CD4-positive, alpha-beta T cell treated with Interleukin-2 at 100 ng/mL for 4 hours (primary cell): ENCODE measurements at places on chromosomes 11 and 22.
A peak's percentile ranks its signal among the peaks of the same experiment; 100 is the strongest.

GRCh38 chr11:103949781-103950180 is 86.7 kb upstream of the DDI1 start:
- no peak for DNase-seq

GRCh38 chr11:46363031-46363407 is 15.8 kb downstream of the DGKZ start:
- no peak for DNase-seq

DNA sequence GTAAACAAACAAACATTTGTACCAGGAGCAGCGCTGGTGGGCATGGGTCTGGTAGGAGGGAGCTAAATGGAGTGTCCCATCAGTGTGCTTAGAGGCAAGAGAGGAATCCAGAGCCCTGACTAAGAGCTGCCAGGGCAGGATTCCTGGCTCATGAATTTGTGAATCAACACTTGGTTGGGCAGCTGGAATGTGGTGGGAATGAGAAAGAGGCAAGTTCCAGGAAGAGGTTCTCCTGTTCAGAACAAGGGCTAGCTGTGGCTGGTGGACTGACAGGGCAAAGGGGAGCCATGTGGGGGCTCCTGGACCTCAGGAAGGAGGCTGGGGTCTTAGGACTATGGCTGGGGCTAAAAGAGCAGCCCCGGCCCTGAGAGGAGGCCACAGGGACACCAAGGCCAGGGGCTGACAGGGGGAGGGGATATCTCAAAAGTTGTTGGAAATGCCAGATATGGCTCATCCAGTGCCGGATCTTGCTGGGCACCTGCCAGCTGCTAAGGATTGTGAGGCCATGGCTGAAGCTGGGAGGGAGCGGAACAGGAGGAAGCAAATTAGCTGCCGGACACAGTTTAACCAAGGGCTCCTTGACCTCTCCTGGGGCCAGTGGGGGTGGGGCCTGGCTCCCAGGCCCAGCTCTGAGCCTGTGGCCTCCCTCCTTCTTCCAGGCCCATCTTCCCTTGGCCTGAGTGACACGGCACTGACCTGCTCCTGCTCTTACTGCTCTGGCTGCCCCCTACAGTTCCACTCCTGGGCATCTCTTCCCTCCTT is 14.6 kb upstream of the P2RY6 start:
- DNase-seq: no peak

GRCh38 chr11:59197991-59198390 is 14.7 kb downstream of the MPEG1 start:
- no peak for DNase-seq

DNA sequence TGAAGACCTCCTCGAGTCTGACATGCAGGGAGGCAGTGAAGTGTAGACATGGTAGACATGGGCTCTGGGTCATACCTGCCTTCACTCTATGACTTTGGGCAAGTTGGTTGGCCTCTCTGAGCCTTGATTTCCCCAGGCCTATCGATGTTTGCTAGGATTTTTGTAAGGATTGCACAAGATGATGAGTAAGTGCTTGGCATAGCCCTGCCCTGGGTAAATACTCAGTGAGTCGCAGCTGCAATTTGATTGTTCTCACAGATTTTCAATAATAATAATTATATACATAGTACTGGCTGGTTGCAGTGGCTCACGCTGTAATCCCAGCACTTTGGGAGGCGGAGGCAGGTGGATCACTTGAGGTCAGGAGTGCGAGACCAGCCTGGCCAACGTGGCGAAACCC is 18.1 kb downstream of the MCM5 start:
- no peak for DNase-seq

DNA sequence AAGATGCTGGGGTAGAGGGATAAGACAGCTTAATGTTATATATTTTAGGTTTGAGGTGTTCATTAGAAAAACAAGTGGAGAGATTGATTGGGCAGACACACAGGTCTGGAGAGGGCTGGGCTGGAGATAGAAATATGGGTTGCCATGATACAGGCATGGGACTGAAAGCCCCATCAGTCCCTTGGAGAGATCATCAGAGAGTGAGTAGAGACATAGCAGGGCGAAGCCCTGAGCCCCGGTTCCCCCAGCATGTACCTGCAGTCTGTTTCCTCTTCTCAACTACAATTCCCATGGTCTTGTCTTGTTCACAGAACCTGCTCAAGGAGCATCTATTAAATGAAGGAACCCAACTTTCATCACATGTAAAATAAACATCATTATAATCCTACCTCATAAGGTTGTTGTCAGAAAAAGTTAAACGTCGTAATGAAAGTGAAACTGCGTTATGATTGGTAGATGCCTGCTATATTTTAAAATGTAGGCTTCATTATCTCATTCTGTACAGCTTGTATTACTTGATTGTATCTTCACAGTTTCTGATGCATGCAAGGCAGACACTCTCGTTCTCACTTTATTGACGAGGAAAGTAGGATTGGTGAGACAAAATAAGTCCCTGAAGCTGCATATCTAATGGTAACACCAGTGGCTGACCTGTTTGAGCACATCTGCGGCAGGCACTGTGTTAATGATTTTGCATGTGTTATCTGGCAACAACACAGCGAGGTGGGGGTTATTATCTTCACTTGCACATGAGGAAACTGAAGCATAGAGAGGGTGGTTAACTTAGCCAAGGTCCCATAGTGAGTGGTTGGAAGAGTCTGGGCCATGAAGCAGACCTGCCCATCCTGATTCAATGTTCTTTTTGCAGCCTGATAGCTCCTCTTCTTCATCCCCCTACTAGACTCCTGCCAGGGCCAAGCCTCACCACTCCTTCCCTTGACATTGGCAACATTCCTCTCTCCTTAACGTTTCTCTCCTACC is 63.5 kb downstream of the ENDOD1 start:
- peak; percentile 24 for DNase-seq

DNA sequence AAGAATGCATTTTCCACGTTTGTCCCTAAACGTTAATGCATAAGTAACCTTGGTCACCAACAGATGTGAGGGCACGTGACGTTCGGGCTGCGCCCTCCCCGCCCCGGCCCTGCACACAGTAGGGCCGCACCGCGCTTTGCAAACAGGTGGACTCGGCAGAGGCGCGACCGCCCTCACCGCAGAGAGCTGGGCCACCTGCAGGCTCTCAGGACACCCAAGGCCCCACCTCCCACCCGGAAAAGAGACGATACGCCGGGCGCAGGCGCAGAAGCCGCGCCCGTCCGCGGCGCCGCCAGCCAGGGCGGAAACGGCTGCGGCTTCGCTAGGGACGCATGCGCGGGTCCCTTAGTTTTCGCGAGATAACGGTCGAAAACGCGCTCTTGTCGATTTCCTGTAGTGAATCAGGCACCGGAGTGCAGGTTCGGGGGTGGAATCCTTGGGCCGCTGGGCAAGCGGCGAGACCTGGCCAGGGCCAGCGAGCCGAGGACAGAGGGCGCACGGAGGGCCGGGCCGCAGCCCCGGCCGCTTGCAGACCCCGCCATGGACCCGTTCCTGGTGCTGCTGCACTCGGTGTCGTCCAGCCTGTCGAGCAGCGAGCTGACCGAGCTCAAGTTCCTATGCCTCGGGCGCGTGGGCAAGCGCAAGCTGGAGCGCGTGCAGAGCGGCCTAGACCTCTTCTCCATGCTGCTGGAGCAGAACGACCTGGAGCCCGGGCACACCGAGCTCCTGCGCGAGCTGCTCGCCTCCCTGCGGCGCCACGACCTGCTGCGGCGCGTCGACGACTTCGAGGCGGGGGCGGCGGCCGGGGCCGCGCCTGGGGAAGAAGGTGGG is at the start of gene FADD:
TSS of gene FADD (plus strand) at position 377 of the 831 bp plus-strand sequence. CDS start at position 541, 164 bp downstream.
- peak; percentile 95 for DNase-seq

GRCh38 chr11:12746593-12747097 is 72.4 kb downstream of the TEAD1 start:
- DNase-seq: no peak

- DNase-seq: no peak
These were observed 104.7 kb downstream of the KCNQ1 start for GRCh38 chr11:2549491-2549875.

GRCh38 chr11:27241311-27242122 is 121.5 kb downstream of the CCDC34 start:
- DNase-seq: no peak

GRCh38 chr11:68019486-68019885 is 9.4 kb downstream of the ALDH3B1 start:
- no peak for DNase-seq

GRCh38 chr11:12966002-12966401 is 43.1 kb upstream of the RASSF10 start:
- no peak for DNase-seq

GRCh38 chr11:126105748-126106080 is 43.0 kb upstream of the CDON start:
- no peak for DNase-seq

GRCh38 chr11:100592619-100593260 is 94.3 kb upstream of the ARHGAP42 start:
- DNase-seq: no peak

- DNase-seq: no peak
These were observed 11.3 kb downstream of the IZUMO1R start for GRCh38 chr11:94315664-94316063.

- DNase-seq: no peak
These were observed 645.8 kb downstream of the DLG2 start for GRCh38 chr11:84981301-84981700.

DNA sequence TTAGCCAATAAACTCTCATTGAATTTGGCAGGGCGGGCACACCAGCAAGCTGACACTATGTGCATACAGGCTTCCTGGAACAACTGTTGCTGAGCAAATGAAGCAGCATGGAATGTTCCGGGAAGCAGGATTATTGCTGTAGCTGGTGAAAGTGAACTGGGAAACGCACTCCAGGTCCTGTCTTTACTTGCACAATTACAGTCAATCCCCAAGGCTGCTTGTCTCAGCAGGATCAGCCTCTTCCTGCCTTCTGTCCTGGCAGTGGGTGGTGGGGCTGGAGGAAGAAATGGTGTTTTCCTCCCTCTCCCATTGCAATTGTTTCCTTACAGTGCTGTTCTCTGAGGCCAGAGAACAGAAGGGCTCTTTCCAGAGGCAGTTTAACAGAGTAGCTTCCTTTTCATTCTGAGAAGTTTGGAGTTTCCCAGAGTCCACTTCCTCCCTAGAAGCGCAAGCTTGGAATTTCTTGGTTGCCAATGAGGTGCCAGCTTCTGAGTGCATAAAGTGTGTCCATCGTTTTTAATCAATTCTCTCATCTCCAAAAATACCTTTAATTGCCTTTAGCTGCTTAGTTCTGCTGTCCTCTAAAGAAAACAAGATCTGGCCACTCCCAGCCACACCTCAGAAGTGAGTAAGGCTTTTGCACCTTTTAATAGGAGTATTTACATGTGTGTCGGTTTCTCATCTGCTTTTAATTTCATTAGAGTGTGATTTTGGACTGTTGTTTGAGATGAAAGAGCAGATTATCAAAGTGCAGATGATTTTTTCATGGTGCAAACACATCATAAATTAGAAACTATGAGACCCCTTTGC is 19.9 kb downstream of the CD44 start:
- DNase-seq: no peak

- no peak for DNase-seq
These were observed 2.3 kb downstream of the BIRC3 start for GRCh38 chr11:102319544-102319943.

DNA sequence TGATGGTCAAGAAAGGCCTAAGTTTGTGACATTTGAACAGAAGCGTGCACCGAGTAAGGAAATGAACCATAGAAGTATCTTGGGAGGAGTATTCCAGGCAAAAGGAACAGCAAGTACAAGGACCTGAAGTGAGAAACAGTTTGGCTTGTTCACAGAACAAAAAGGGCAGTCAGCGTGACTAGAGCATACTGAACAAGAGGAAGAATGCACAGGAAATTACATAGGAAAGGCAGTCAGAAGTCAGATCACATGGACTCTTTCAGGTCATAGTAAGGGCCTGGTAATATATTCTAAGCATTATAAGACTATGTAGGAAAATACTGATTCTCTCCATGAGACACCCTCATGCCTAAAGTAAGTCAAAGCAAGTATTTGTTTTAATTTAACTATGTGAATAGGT is 52.3 kb upstream of the GAB2 start:
- no peak for DNase-seq

GRCh38 chr11:109547356-109548027 is 125.5 kb downstream of the C11orf87 start:
- no peak for DNase-seq

DNA sequence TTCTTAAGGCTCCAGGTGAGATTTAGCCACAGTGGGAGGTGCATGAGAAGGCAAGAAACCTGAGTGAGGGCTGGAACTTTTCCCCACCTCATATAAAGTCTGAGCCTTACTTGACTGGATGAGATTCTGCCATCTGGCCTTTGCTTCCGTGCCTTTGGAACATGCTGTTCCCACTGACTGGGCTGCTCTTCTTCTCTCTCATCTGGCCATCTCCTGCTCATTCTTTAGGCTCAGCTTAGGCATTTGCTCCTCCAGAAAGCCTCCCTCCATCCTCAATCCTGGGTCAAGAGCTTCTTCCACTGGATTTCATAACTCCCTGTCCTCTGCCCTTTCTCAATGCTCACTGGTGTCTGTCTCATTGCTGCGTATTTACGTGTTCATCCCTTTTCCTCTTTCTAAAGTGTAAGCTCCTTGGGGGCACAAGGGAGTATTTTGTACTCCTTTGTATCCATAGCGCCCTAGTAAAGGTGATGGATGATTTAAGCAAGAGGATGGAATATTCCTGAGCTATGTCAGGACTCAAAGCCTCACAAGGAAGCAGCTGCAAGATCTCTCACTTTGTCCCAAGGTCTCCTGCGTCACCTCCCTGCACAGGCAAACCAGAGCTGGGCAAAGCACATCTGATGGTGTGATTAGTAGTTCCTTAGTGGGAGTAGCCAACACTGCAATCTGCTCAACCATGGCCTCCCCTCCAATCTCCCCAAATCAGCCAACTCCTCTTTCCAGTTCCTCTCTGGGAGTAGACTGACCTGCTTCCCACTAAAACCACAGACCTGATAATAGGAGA is 15.3 kb downstream of the HSPA8 start:
- DNase-seq: no peak

DNA sequence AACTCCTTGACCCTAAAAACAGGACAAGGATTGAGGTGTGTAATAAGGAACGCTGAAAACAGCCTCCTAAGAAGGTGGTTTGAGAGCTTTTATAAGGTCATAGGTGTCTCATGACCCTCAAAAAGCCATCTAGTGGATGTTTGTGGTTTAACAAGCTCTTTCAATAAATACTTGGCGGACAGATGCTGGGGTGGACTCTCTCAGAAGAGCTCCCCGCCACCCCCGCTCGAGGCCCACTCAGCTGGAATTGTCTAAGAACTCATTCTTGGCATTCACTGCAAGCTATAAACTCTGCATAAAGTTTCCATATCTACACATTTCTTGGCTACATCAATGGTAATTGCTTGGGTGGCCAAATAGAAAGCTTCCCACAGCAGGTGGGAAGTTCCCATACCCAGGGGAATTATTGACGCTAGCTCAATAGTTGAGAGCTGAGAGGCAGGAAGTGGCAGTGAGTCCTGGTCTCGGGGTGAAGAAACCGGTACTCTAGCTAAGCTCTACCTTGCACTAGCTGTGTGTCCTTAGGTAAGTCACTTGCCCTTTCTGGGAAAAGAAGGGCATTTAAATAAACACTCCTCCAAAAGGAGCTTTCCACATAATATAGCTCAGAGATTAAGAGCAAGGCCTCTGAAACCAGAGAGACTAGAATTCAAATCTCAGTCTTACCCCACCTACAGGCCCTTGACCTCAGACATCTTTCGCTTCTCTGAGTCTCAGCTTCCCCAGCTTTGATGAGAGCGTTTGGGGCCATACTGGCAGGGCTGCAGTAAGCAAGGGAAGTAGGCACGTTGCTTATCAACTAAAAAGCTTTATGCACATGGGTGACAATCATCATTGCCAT is 6.4 kb downstream of the MS4A15 start:
- no peak for DNase-seq
